Stimulated activated CD4-positive, alpha-beta T cell treated with anti-CD3 and anti-CD28 coated beads, Interleukin-15, amount 100 ng/mL, for 1 hour (primary cell): ENCODE measurements at places on chromosomes 12 and 14.

DNA sequence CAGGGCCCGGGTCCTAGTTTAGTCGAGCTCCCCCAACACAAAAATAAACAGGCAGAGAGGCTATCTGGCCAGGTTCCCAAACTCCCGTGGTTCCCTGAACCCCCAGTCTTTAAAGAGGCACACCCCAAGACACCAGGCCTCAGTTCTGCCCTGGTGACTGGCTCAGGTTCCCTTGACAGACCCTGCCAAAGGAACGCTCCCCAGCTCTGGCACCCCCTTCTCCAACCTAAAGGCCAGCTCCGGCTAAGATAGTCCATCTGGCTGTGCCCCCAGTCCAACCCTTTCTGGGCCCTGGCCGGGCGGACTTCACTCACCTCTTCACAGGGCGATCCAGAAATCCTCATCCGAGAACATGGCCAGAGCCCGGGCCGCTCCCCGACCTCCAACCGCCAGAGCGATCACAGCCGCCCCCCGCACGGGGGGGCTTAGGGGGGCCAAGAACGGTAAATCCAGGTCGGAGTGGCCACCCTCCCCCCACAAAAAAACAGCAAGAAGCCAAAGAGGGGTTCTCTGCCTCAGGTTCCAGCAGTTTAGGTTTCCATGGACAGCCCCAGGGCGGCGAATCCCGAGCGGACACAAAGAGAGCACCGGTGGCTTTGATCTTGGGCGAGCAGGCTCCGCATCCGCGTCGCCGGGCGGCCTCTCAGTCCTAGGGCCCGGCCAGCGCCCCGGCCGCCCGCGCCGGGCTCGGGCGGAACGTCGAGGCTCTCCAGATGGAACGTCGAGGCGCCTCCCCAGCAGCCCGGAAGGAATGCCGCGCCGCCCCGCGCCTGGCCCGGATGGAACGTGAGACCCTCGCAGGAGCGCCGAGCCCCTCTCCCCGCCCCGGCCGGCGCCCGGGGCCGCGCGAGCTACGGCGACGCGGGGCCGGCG, 1.1 kb downstream of the KMT2D start:
- no peak for DNase-seq

DNA sequence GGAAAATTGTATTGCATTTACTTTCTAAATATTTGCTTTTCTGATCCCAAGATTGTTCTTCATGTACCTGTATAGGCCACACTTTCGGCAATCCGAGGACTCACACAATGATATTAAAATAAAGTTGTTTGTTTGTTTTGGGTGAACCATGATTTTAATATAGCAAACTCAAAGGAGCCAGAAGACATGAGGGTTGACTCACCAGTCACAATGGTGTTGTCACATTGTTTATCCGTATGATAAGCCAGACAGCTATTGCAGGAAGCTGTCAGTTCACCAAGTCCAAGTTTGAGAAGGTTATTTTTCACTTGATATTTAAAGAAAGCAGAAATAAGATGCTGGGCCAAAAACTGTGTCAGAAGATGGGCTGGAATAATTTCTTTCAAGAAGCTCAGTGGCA, 67.1 kb upstream of the CPM start:
- DNase-seq = no peak

GRCh38 chr12:46783871-46784270, 41.9 kb downstream of the SLC38A4 start:
- DNase-seq = no peak

- DNase-seq = no peak
Measured at GRCh38 chr12:92290350-92290695, 144.7 kb upstream of the BTG1 start.

- no peak for DNase-seq
Measured at GRCh38 chr14:52690983-52691760, 4.2 kb downstream of the ERO1A start.
